CD8-positive, alpha-beta memory T cell (primary cell): ENCODE measurements at places on chromosomes 6 and 20.

DNA sequence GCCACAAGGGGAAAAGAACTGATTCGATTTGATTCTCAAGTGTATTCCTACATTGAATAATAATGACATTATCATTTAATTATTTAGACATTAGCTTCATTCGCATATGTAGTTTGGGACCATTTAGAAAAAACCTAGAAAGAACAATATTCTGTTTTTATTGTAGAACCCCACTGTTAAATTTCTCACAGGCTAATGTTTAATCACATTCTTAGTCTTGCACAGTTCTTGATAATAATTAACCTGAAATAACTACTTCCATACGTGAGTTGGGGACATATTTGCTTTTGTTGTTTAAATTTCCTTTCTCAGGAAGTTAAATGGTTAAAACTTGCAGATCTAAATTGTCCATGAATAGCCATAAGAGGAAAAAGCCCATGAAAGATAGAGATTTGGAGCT, 275.2 kb downstream of the TFAP2B start:
- no peak for DNase-seq

DNA sequence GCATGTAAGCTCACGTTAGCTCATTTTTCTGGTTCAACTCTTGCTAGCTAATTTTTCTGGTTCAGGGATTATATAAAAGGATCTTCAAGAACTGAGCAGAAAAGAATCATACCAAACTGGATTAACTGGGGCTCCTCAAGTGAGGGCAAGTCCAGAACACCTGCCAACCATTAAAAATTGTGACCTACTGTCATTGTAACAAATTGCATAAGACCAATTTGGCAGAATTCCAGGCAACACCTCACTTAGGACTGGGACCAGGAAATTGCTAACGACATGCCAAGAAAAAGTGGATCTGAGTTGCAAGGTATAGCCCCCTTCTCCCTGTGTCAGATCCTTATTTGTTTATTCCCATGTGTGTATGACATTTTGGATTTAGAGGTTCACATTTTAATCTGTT, 216.6 kb downstream of the HIVEP2 start:
- no peak for DNase-seq

DNA sequence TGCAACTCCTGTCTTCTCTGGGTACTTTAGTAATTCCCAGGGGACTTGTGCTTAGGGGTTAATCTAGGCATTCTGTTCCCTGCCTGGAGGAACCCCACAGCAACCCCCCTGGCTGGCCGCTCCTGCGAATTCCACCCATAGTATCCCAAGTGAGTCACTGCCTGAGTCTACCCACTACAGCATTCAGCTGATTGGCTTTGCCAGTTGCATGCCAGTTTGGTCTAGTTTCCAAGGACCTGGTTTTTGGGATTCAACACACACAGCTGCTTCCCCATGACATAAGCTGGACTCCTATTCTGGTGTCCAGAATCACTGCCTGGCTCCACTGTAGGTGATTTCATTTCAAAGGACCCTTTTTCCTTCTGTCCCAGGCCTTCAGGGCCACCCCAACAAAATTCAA, 40.3 kb downstream of the PLCG1 start:
- no peak for DNase-seq

DNA sequence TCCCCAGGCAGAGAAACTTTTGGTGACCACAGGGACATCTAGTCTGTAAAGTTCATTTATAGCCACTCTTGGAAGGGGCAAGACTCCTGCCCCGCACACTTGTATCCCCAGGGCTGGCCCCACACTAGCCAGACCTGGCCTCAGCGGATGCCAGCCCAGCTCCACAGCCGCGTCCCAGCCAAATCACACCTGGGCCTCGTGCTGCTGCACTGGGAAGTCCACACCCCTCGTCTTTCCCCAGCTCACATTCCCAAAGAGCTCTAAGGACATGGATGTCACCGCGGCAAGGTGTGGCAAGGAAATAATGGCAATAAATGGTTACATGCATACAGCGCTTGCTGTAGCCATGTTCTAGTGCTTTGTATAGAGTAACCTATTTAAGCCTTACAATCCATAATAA, 8.6 kb downstream of the IP6K3 start:
- DNase-seq = no peak

- DNase-seq = no peak
Observed at GRCh38 chr20:37981568-37981967, 51.7 kb downstream of the TTI1 start.

GRCh38 chr6:128204616-128205015, 303.8 kb upstream of the THEMIS start:
- DNase-seq = no peak

GRCh38 chr6:169555971-169556617, 145.7 kb downstream of the WDR27 start:
- no peak for DNase-seq

- DNase-seq = no peak
Observed at GRCh38 chr6:1622851-1623768, 13.4 kb downstream of the FOXC1 start.

DNA sequence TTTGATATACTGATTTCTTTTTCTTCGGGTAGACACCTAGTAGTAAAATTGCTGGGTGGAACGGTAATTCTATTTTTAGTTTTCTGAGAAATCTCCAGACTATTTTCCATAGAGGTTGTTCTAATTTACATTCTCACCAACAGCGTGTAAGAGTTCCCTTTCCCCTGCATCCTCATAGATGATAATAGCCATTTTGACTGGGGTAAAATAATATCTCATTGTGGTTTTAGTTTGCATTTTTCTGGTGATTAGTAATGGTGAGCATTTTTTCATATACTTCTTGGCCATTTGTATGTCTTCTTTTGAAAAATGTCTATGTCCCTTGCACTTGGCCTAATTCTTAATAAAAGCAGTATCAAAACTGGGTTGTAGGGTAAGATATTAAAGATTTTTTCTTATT, 148.9 kb upstream of the SIM1 start:
- no peak for DNase-seq

DNA sequence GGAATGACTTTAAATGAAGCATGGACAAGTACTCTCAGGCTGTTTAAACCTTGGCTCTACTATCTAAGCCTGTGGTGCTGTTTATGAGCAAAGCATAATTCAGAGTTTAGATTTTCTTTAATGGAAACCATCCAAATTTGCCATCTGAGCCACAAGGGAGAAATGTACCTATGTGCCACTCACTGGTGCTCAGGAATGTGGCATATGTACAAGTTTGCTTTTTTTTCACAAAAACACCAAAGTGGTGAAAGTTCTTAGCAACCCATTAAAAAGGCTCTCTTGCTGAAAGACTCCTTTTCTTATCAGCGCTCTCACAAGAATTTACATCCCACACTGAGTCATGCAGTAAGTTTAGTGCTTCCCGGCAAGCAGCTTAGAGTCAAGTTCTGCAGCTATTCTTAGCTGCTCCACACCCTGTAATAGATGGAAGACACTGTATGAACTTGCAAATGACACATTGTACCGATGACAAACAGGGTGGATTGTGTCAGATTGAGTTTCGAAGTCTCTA, 57.3 kb upstream of the MLIP start:
- DNase-seq = no peak
